ENCODE measurements at places on chromosomes 12 and 14. TPM values are rescaled to one million over a fixed set of nuclear protein-coding genes. Genes with fewer than 3 reads are reported as not detected.

The ANKRD33 gene
- polyA plus RNA-seq: not detected

The BICDL1 gene
- 2.6 TPM for polyA plus RNA-seq

The INHBE gene
- polyA plus RNA-seq: 2.2 TPM

The LPCAT3 gene
- 23.4 TPM for polyA plus RNA-seq

The CMA1 gene
- polyA plus RNA-seq: not detected

The ZNF385A gene
- 36.0 TPM for polyA plus RNA-seq

GRCh38 chr12:102916252-102917025, 605 bp downstream of the PAH start:
- no peak for DNase-seq

DNA sequence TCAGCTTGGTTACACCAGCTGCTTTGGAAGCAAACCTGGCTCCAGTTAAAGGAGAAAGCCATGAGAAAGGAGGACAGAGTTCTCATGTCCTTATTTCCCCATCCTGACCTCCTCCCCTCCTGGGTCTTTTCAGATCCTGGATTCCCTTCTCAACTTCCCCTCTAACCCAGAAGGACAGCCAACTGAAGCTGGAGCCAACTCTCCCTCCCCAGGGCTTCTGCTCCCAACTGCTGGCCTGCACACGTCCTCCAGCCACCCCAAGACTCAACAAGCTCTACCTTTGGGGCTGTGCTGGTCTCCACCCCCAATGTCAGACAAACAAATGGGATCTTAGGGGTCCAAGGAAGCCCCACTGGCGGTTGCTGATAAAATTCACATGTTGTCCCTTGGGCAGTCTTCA, 651.1 kb upstream of the TBX3 start:
- no peak for DNase-seq

- peak; percentile 83 for DNase-seq
These were observed 87.8 kb upstream of the DYNC1H1 start for GRCh38 chr14:101876555-101876938.

GRCh38 chr12:630656-631632, 32.3 kb downstream of the NINJ2 start:
- DNase-seq: peak; percentile 50

GRCh38 chr12:22866406-22866805, 241.4 kb downstream of the ETNK1 start:
- no peak for DNase-seq

Data from muscle of back (tissue), 13 donors.